T-cell (primary cell): ENCODE measurements at places on chromosomes 6 and 20. TPM values are rescaled to one million over a fixed set of nuclear protein-coding genes. Genes with fewer than 3 reads are reported as not detected.

Gene RWDD2A
- total RNA-seq, result 4.1 TPM

Gene PRL
- total RNA-seq, result 0.82 TPM

Gene HSP90AB1
- total RNA-seq, result 427 TPM

Gene ULBP1
- 0.23 TPM for total RNA-seq

Gene GATA5
- total RNA-seq, result not detected

Gene SLPI
- total RNA-seq, result 1.1 TPM

Gene ELOVL2
- total RNA-seq, result not detected

Gene EDN1
- 1.2 TPM for total RNA-seq

GRCh38 chr20:20737158-20737557 is 24.7 kb upstream of the RALGAPA2 start:
- DNase-seq, result no peak

DNA sequence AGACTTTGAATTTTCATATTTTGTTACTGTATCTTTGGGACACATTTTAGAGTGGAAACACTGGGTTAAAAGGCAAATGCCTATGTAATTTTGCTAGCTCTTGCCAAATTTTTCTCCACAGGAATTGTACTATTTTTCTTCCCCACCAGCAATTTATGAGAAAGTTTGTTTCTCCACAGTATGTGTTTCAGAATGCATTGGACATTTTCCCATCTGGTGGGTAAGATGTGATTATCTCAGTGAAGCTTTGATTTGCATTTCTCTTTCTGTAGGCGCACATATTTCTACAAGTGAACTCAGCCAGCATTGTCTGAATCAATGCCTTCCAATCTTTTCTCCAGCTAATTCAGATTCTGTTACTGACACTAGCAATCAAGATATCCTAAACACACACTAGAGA is 157.8 kb downstream of the RCAN2 start:
- DNase-seq, result no peak

- no peak for DNase-seq
Observed at GRCh38 chr20:45918779-45919537, 7.0 kb upstream of the PLTP start.

- DNase-seq, result no peak
Observed at GRCh38 chr6:28910901-28911690, 12.7 kb downstream of the TRIM27 start.

GRCh38 chr20:49187330-49187850 is 744 bp downstream of the STAU1 start:
- DNase-seq, result no peak

DNA sequence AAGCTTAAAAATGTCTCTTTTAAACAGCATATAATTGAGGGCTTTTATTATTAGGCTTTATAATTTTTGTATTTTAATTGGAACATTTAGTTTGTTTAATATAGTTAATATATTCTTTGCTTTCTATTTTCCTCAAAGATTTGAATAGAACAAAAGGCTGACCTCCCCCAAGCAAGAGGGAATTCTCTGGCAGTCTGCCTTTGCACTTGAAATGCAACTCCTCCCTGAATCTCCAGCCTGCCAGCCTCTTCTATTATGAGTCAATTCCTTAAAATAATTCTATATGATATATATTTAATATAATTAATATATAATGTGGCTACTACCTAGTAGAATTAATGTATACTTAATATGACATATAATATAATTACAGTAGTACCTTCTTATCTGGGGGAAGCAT is 69.2 kb downstream of the PTPRA start:
- DNase-seq, result no peak

DNA sequence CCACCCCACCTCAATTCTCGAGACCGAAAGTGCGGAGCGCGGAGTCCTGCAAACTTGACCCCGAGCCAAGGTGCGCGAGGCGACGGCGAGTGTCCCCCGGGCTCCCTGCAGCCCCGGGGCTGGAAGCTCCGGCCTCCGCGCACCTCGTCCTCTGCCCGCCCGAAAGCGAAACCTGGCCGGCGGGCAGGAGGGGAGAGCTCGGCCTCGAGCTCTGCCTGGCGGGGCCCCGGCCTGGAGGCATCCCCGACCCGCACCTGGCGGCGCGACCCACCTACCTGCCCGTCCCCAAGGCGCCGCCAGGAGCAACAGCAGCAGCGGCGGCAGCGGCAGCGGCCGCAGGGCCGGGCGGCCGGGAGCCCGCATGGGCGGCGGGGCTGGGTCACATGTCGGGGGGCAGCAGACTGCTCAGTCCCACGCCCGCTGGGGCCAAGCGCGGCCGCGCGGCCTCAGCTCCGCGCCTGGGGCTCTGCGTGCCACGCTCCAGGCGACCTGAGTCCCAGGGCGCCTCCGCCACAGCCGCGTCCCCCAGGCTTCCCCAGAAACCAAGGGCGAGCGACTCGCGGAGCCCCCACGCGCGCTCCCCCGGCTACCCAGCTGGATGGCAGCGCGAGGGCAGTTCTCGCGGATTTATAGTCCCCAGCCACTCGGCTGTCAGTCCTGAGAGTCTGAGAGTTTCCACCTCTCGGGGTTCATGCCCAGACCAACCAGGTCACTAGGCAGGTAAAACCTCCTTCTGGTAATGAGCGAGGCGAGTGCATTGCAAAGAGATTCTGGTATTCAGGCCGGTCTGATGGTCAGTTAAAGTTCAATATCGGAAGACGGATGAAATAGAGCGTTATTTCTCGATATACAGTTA is at the start of gene IL20RA:
TSS of gene IL20RA (minus strand) at position 600 of the 856 bp plus-strand sequence. CDS start at position 363, 237 bp downstream.
- no peak for DNase-seq

GRCh38 chr6:74610352-74610751 is 595.5 kb downstream of the COL12A1 start:
- no peak for DNase-seq

DNA sequence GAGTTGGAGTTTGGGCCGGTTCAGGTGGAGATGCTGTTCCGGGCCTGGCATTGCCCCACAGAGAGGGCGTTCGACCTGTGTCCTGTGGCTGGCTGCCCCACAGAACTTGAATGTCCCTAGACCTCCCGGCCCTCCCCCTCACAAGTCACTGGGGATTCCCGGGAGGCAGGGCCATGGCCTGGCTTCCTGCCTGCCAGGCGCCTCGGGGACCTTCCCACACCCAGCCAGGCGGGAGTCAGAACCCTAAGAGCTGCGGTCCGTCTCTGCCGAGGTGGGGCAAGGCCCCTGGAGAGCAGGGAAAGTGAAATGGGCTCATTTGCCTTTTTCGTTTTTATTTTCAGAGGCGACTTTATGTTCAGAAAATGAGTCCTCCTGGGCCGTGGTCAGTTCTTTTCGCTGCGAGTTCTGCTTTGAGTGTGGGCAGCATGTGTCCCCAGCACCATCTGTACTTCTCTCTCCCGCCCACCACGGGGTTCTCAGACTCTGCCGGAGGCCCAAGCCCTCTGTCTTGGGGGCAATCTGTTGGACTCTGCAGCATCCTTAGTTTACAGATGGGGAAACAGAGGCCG is 8.5 kb downstream of the RBM38 start:
- no peak for DNase-seq

GRCh38 chr6:11702500-11703130 is 76.0 kb downstream of the ADTRP start:
- no peak for DNase-seq

- no peak for DNase-seq
Observed at GRCh38 chr20:33673410-33674293, 576 bp downstream of the NECAB3 start.

DNA sequence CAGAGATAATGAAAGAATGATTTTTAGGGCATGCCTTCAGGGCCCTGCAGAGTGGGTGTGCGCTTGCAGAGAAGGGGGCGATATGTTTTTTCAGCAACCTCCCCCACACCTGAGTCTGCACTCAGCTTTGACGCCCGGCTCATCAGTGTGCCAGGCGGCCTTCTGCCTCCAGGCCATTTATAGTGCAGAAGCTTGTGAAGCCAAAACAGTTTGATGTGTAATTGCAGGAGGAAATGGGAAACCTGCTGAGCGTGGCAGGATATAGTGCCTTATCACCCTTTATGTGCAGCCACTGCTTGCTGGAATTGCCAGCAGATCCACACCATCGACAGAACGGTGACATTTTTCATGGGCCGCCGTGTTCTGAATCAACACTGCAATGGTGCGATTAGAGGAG is 178.2 kb downstream of the CDH4 start:
- no peak for DNase-seq

DNA sequence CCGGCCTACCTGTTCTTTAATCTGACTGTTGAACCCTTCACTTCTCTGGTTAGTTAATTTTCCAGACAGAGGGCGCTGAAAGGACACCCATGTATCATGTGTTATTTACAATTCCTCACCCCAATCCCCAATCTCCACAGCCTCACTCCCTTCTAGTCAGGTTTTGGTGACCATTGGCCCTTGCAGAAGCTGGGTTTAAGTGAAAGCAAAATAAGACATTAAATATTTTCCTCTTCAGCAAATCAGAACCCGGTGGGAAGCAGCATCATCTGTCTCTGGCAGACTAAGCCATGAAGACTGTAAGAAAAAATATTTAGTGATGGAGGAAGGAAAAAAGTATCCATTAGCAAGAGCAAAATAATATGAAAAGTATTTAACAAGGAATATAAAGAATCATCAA is 9.4 kb upstream of the HLA-DQA1 start:
- no peak for DNase-seq

DNA sequence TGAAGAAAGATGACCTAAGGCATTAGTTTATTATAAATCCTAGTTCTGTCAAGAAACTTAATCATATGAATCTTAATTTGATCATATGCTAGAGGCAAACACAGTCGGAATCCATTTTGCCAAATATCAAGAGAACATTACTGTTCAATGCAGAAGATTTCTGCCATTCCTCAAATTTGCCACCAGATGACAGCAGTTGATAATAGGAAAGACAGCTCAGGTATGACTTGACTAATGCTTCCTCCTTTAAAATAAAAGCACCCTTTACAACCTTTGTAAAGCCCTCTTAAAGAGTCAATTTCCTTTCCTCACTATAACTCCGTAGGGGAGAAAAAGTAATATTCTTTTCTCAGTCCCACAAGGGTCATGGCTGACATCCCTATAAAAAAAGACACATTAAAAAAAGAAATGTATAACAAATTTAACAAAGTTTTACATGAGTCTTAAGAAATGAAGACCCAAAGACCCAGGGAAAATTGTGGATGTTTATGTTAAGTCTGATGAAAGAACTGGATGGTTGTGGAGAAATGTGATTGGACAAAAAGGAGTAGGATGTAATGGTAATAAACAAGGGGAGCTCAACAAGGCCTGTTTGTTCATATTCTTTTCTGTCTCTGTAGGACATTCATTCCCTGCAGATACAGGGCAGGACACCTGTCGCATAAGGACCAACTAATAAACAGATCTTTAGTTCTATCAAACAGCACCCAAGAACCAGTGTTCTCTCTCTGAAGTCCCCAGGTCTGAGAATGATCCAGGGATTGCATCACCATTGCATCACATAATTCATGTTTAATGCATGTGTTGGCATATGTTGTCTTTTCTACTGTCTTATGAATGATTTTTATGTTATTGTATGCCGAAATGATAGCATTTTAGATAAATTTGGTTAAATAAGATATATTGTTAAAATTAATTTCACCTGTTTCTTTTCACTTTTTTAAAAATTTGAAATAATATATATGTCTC is 23.0 kb upstream of the IL17A start:
- DNase-seq, result no peak

DNA sequence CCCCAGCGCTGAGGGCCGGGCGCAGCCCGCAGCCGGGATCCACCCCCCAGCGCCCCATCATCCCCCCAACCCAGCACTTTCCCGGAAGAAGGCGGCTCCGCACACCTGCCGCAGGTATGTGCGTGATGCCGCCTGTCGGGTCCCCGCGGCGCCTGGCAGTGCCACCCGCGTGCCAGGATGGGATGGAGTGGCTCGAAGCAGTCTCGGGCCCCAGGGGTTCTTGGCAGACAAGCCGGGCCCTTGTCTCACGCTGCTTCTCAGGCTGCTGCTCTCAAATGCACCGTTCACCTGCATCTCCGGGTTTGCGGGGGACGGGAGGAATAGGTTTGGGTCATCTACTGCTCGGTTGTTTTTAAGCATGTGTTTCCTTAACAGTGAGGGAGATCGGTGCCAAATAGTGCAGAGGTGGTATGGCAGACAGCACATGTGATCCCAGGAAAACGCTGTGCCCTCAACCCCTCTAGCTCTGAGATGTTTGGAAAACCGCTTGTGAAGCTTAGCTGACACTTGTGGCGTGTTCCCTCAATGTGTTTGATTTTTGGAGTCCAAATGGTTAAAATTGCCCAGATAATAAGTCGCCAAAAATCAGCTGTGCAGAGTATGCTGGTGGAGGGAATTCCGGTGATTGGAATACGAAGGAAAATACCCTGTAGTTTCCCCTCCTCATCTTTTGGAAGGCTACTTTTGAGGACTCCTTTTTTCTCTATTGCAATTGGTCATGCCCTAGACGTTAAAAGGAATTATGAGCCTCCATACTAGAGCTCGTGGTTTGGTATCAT is 926 bp downstream of the MYLIP start:
- DNase-seq, result peak; percentile 47

GRCh38 chr6:163324688-163325389 is 89.7 kb upstream of the QKI start:
- no peak for DNase-seq

DNA sequence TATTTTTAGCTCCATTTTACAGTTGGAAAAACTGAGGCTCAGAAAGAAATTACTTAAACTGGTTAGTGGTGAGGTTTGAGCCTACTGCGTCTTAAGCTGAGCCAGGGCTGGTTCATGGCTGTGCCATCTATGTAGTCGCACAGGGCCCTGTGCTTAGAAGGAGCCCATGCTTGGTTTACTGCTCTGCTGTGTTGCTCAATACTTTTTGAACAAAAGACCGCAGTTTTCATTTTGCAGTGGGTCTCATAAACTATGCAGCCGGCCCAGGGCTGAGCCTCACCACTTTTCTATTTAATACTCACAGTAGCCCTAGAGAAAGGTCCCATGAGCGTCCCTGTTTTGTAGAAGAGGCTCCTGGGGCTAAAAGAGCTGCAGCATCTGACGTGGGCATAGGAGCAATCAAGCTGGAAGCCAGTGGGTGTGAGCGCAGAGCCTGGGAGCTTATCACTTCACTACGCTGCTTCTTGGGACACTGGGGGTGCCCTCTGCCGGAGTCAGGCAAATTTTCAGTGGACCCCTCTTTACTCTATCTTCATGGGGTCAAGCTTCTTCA is 501 bp downstream of the SIRPB2 start:
- DNase-seq, result no peak

- DNase-seq, result no peak
Observed at GRCh38 chr20:44997171-44997570, 30.9 kb downstream of the STK4 start.
